ENCODE measurements at places on chromosomes 6 and 20. TPM values are rescaled to one million over a fixed set of nuclear protein-coding genes. Genes with fewer than 3 reads are reported as not detected.
A peak's percentile ranks its signal among the peaks of the same experiment; 100 is the strongest.

ABHD16B gene
- total RNA-seq: not detected

ARFGEF3 gene
- total RNA-seq: 24.3 TPM

GCNT2 gene
- total RNA-seq: 19.8 TPM

MYH7B gene
- 0.76 TPM for total RNA-seq

DNA sequence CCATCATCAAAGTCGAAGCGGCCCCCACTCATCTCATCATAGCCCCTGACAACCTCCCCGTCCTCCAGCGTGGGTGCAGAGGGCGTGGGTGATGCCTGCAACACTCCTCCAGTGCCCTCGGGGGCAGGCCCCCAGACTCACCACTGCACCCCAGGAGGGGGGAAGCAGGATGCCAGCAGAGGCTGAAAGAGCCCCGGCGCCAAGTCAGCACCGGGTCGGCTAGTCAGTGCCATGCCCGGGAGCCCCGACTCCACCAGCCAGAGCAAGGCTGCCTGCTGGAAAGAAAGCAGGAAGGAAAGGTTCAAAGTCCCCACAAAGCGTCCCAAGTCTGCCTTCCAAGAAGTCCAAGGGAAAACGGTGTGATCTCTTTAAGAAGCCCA is 324 bp downstream of the JPH2 start:
- no peak for DNase-seq

MUC22 gene
- not detected for total RNA-seq

DNA sequence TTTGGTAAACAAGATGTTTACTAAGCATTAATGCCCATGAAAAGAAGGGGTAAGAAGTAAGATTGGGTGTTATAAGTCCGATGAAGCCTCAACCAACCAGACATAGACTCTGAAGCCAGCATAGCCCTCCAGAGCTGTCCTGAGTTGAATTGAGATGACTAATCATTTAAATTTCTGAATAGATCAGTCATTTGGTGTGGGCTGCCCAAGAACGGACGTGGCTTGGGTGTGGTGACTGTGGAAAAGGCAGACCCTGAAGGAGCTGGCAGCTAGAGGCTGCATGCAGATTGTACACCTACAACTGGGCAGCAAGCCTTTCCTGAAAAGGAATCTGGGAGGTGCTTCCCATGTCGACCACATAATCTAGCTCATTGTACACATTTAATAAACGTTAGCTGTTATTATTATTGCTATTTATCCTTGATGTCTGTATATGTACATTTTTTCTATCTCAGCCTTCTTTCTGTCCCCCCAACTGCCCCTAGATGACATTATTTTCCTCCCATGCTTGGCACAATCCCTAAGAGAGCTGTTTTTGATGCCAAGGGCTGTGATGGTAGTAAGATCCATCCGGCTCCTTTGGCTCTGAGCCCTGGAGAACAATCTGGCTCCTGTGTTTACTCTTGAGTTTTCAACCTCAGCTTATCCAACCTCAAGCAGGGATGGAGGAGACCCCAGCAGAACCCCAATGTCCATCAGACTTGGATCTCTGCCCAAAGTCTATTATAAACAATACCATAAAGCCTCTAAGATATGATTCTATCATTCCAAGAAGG is 57.6 kb upstream of the JAG1 start:
- DNase-seq: no peak

GRCh38 chr20:36833275-36834020 is 42.5 kb upstream of the TLDC2 start:
- DNase-seq: peak; percentile 33

Data from mucosa of descending colon (tissue), 3 donors.